ENCODE measurements at places on chromosomes 5 and 9.
A peak's percentile ranks its signal among the peaks of the same experiment; 100 is the strongest.

- no peak for DNase-seq
Measured at GRCh38 chr9:87682618-87683017, 43.3 kb upstream of the CTSL start.

DNA sequence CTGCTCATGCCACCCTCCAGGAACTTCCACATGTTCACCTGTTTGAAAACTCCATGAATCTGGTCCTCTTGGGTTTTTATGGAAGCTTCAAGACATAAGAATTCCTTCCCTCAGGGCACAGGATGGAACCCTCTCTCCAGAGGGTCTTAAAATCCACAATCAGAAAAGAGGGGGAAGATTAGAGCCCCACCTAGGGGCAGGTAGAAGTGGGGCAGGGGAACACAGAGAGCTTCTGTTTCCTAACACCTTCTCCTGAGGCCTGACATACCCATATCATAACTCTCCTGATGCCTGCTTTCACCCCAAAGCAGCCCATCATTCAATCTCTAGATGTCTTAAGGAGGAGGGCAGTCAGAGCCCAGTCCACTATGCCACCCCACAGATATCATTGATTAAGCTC is 1087.7 kb upstream of the ARRDC3 start:
- DNase-seq = peak; percentile 50

DNA sequence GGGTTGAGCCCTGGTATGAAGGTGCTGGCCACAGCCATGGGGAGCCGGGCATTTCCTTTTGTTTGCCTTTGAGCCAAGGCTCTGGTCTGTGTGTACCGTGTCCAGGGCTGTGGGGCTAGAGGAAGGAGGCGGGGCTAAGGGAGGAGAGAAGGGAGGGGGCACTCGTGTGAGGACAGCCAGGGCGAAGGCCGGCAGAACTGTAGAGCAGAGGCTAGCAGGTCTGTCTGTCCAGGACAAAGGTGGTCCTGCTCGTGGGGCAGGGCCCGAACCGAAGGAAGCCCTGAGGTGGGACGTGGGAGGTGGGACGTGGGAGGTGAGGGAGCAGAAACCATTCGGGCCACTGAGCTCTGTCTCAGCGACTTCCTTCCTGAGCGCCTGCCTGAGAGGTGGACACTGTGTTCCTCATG is 41.3 kb upstream of the TESK1 start:
- peak; percentile 29 for DNase-seq

GRCh38 chr5:93062548-93062947 is 518.5 kb downstream of the NR2F1-AS1 start:
- DNase-seq = peak; percentile 57

GRCh38 chr9:93308676-93309075 is 124.7 kb downstream of the WNK2 start:
- DNase-seq = no peak

GRCh38 chr5:170861917-170862766 is at the start of gene RANBP17:
Gene RANBP17 (plus strand): TSS chr5:170862018.
- DNase-seq = peak; percentile 93

DNA sequence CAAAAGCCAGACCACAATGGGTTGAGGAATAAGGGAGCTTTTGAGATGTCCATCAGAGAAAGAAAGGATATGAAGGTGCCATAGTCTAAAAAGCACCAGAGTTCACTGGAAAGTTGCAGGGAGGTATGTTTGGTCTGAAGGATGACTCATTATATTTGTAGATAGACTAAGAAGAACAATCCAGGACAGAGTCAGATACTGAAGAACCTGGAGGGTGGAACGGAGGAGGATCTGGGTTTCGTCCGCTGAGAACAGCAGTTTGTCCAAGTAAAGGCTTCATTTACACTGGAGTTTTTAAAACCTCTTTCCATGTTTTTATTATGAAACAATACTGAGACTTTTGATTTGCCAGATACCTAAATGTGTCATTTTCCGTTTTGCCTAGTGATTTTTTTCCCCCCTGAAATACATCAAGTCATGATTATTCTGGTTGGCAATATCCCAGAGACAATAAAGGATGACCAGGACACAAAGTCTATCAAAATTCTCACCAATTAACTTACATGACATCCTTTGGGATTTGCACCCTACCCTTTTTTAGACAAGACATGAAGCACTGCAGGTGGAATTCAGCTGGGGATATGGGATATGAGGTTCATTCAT is 219.9 kb downstream of the MLLT3 start:
- DNase-seq = no peak

GRCh38 chr9:119078015-119078414 is 291.2 kb downstream of the BRINP1 start:
- DNase-seq = no peak

DNA sequence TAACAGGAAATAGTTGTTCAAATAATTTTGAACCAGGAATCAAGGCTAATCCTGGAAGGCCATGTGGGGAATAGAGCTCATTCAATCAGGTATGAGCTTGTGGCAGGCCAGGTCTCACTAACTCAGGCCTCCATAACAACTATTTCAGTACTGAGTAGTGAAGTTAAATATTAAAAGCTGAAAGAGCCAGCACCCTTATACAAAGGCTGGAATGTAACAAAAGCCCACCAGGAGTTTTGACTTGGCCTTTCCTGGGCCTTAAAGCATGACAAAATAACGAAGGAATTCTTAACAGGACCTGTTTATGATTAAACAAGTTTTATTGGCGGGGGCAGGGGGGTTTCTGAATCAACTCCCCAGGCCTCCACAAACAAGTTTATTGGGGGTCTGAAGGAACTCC is 1146.7 kb downstream of the CDH9 start:
- peak; percentile 3 for DNase-seq

- no peak for DNase-seq
Measured at GRCh38 chr9:93143830-93144530, 9.9 kb upstream of the NINJ1 start.

GRCh38 chr5:53642061-53642460 is 81.6 kb downstream of the NDUFS4 start:
- DNase-seq = peak; percentile 7

DNA sequence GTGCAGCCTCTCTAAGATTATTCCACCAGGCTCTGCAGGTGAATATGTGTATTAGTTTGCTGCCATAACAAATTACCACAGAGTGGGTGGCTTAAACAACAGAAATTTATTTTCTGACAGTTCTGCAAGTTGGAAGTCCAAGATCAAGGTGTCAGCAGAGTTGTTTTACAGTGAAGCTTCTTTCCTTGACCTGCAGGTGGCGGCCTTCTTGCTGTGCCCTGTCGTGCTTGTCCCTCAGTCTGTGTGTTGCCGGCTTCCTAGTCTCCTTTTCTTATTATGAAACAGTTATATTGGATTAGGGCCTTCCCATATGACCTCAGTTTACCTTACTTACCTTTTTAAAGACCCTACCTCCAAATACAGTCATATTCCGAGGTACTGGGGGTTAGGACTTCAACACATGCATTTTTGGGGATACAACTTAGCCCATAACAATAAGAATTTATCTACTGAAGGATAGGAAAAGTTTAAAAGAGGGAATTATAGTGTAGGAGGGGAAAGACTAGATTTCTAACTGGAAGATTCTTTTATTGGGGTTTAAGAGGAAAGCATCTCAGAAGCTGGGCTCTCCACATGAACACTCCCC is 97.4 kb downstream of the OSTF1 start:
- peak; percentile 75 for DNase-seq

- no peak for DNase-seq
Measured at GRCh38 chr5:61779743-61780142, 447.7 kb downstream of the ZSWIM6 start.

DNA sequence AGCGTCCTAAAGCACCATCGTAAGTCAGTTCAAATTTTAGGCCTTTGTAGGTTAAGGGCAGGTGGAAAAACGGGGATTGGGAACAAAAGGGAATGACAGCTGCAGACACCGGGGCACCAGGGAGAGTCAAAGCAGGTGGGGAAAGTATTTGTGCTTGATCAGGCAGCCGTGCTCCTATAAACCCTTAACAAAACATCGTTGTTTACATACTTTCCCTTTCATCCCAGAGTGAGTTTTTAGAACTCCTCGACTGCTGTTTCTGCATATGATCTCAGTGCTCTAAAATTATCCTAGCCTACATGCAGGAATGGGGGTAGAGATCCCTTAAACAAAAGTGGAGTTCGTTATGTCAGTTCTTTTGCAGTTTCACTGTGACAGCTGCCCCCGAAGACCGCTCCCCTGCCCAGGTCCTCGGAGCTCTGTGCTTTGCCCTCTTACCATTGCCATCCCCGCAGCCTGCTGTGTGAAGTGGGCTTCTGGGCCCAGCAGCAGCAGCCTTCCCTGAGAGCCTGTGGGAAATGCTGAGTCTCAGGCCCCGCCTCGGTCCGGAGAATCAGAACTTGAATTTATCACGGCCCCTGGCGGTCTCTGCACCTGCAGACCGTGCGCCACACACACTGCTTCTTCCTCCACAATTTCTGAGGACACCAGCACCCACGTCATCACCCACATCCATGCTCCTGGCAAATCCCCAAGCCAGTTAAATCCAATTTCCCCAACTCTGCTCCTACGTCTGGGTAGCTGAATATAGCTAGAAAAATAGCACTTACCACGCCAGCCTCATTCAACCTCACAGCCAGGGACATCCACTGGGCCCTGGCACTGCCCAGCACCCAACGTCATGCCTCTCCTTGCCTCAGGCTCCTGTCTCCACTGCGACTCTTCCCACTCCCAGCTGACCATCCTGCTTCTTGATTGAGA is 86.8 kb downstream of the NSUN2 start:
- DNase-seq = no peak

DNA sequence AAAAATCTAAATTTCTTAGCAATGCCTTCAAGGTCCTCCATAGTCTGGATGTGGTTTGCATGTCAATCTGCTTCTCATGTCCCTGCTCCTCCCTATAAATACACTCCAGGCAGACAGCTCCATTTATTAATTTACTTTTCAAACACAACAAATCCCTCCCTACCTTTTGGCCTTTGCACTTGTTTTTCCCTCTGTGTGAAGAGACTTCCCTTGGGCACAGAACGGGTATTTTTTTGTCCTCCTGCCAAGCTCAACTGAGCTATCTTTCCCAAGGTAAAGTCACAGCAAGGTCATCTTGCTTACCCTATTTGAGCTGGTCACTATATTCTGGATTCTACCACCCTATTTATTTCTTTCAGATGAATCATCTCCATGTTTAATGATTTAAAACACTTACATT is 159.6 kb upstream of the ANKH start:
- DNase-seq = no peak

DNA sequence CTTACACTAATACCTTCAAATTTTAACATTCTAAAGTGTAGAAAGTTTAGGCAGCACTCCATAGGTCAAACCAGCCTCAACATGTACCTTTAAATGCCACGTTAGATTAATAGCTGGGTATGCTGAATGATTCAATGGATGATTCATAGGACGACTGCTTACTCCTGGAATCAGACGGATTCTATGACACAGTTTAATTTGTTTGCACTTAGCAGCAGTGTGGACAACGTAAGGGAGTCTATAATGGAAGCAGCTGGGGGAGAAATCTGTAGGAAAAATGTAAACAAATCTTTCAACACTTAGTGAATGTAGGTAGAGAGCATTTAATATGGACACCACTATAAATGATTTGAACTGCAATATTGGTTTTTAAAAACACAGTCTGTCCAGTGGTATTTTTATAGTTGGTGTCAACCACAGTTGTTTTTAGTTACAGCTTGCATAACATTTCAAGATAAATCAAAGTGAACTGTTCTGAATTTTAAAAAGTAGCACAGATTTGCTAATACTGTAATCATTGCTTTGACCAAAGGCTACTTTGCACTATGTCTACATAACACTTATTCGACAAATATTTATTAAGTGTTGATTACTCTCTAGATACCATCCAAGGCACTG is 701.5 kb upstream of the MEF2C start:
- DNase-seq = no peak

DNA sequence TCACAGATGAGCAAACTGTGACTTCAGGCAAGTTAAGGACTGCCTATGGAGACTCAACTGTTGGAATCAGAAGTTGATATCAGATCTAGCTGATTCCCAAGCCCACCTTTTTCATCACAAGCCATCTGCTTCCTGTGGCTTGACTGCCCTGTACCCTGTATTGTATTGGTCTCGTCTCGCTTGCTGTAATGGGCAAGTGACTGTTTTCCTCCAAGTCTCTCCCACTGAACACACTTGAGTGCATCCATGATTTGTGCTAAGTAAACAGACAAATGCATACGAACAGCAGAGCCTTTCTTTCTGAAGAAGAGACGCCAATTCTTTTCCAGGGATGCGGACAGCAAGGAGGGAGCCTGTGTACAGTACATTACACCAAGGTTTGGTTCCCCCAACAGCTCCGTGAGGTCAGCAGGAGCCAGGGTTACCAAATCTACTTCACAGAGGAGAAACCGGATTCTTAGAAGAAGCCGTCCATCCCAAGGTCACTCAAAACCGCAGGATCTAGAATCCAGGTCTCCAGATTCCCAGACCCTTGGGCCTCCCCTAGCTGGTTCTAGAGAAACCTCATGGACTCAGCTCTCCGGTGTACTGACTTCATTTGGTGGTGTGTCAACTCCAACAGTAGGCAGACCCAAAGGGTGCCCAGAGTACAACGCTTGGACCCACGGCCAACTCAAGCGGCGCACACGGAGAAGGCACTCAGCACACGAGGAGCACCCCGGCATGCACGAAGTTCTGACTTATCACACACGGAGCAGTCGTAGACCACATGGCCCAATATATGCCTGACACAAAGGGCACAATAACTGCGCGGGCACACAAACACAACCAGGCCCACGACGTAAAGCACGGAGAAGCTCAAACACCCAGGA is 1.1 kb downstream of the BAG1 start:
- DNase-seq = peak; percentile 42

GRCh38 chr9:73200694-73201452 is 49.2 kb downstream of the ANXA1 start:
- DNase-seq = peak; percentile 42

GRCh38 chr5:6772886-6773285 is 59.7 kb downstream of the TENT4A start:
- peak; percentile 30 for DNase-seq

GRCh38 chr9:13358128-13358527 is 78.6 kb upstream of the MPDZ start:
- peak; percentile 66 for DNase-seq

DNA sequence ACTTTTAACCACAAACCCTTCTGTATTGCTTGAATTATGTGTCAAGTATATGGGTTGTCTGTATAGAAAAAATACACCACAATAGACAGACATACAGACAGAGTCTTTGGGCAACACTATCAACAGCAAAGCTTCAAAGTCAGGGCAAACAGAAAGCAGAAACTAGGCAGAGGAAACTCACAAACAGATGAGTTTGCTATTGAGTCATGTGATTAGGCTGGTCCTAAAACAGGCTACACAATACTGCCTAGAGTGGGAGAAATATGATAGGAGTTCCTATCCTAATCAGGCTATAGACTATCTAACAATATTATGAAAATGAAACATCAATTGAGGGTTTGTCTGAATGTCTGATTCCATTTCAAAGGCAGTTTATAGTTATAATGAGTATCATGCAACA is 156.4 kb downstream of the EDIL3 start:
- DNase-seq = no peak

GRCh38 chr9:101566904-101567724 is 27.7 kb downstream of the PPP3R2 start:
- DNase-seq = peak; percentile 59

DNA sequence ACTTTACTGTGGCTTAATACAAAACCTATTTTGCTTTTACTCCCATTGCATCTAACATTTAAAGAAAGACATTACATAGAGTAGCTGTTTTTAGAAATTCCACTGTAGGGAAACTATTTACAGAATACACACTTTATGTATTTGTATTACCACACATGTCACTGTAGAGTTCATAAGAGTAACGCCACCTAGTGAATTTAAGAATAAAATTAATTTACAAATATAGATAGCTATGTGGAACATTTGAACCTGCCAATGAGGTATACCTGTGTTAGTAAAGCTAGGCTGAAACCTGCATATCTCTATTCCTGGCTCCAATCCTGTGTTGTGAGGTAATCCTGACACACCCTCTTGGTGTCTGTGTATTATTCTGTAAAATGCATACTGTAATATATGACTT is 234.4 kb downstream of the MAST4 start:
- no peak for DNase-seq

- no peak for DNase-seq
Measured at GRCh38 chr5:58370606-58371005, 89.3 kb downstream of the PLK2 start.

All from mesendoderm (in vitro differentiated cells).